ENCODE measurements at places on chromosomes 5 and 9.

DNA sequence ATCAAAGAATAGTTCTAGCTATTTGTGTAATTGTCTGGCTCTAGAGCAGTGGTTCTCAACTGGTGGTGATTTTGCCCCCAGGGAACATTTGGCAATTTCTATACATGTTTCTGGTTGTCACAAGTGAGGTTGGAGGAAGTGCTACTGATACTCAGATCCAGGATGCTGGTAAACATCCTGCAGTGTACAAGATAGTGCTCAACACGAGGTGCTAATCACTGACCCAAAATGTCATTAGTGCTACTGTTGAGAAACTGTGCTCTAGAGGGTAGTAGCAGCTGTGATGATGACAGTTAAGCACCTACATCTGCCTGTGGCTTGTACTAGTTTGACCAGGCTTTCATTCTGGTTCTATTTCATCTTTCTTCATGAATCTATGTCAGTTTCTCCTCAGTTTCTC lies 22.1 kb downstream of the LRRC19 start:
- no peak for DNase-seq

DNA sequence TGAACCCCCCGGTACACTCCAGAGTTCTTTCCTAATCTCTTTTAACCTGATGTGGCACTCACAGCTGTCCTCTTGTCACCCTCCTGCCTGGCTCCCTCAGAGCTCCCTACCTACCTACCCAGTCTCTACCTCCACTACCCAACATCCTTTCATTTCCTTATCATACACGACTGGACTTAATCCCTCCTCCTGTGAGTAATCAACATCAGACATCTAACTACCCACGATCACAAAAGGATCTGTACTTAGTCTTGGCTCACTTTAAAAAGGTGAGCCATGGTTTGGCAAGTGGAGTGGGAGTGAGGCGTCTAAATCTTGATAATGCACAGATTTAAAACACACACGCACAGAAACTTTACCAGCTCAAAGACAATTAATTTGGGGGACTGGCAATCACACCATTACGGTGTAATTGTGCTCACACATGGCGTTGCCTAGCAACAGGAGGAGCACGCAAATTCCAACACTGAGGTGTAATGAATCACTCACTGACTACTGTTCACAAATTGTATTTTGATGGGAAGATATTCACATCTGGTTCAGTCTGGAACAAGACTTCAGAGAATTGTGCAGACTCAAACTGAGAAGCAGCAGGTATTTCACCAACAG lies 235.9 kb downstream of the EPB41L4A start:
- DNase-seq: no peak

DNA sequence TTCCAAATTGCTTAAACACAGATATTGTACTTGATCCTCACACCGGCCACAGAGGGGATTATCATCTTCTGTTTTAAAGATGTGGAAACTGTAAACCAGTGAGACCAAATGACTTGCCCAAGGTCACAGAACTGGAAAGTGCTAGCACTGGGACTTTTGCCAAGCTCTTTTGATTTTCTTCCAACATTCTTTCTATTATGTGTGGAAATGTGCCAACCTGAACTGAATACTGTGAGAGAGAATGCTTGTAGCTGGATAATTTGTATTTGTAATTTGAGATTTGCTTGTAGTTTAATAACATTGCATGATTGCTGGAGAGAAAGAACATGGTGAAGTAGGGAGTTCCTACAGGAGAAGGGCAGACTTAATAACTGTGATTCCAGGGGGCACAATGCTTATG lies 977.9 kb upstream of the NUDT12 start:
- no peak for DNase-seq

- no peak for DNase-seq
Measured at GRCh38 chr9:126965541-126966428, 51.2 kb downstream of the RALGPS1 start.

- DNase-seq: no peak
Measured at GRCh38 chr5:150156027-150156368, 353 bp upstream of the PDGFRB start.

DNA sequence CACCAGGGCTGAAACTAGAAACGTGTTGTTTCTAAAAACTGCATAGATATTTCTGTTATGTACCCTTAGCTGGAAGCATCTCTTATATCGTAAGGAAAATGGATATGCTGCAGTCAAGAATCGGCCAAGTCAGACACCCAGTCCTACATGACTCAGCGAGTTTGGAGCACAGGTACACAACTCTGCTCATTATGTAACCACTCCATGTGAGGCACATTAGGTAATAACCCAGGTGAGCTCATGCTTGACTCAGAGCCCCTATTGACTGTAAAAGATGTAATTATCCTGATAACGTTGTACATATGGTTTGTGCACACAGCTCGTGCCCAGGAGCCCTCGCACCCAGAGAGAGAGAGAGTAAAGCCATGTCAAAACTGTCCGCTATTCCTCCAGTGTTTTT lies 593.7 kb upstream of the ACO1 start:
- DNase-seq: no peak

- no peak for DNase-seq
Measured at GRCh38 chr5:168076561-168076991, 214.9 kb upstream of the WWC1 start.

DNA sequence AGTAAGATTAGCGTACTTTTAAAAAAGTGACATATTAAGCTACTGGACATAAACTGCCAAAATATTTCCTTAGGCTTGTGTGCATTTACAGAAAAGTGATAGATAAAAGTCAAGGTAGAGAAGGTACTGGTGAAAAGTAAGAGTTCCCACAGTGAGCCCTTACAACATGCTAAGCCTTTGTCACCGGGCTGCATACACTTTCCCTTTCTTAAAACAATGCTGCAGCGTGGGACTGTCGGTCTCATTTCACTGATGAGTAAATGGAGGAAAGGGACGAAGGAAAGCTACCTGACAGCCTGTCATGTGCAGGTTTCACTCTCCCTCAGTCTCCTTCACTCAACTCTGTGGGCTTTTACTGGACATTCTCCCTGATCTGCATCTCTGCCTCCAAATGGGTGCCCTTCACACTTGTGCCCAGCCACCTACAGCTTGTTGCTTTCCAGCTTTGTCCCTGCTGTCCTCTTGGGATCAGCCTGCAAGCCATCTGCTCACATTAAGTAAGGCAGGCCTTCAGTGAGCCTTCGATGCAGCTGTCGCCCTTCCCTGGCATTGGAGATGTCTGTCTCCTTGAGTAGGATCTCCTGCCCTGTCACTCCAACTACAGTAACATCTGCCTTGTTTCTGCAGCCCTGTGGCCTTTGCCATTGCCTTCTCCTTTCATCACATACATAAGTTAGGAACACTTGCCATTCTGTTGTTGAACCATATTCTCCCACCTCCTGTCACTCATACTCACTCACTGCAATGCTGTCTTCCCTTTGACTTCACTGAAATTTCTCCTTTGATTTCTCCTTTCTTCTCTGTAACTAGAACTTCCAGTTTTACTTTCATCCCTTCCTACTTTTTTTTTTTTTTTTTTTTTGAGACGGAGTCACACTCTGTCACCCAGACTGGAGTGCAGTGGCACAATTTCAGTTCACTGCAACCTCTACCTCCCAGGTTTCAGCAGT lies 9.3 kb upstream of the ROPN1L start:
- DNase-seq: no peak

DNA sequence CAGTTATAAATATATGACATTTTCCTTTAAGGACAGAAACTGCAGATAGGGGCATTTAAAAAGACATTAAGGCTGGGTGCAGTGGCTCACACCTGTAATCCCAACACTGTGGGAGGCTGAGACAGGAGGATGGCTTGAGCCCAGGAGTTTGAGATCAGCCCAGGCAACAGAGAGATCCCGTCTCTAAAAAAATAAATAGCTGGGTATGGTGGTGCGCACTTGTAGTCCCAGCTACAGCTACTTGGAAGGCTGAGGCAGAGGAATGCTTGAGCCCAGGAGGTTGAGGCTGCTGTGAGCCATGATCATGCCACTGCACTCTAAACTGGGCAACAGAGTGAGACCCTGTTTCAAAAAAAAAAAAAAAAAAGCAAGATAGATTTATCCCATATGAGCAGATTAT lies 63.6 kb downstream of the CSNK1A1 start:
- DNase-seq: no peak

GRCh38 chr9:74771672-74772071 lies 116.0 kb downstream of the TRPM6 start:
- DNase-seq: no peak

- DNase-seq: no peak
Measured at GRCh38 chr9:114503522-114504340, 1.5 kb downstream of the WHRN start.

GRCh38 chr9:128055344-128056040 lies 11.6 kb downstream of the NAIF1 start:
- DNase-seq: no peak

DNA sequence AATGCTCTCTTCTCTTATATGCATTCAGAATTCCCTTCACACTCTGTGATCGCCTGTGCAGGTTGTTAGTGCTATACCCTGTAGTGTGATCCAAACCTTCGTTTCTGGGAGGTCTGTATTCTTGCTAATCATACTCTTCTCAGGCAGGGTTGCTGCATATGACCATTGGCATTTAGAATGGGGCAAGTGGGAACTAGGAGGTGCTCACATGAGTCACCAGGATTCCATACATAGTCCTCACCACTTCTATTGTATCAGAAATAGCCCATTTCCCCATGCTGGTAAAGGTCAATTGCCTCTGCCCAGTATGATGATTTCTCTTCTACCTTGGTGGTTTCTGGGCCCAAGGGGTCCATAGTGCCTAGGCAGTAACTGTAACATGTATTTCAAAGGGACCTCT lies 443.5 kb upstream of the CDH6 start:
- DNase-seq: no peak

DNA sequence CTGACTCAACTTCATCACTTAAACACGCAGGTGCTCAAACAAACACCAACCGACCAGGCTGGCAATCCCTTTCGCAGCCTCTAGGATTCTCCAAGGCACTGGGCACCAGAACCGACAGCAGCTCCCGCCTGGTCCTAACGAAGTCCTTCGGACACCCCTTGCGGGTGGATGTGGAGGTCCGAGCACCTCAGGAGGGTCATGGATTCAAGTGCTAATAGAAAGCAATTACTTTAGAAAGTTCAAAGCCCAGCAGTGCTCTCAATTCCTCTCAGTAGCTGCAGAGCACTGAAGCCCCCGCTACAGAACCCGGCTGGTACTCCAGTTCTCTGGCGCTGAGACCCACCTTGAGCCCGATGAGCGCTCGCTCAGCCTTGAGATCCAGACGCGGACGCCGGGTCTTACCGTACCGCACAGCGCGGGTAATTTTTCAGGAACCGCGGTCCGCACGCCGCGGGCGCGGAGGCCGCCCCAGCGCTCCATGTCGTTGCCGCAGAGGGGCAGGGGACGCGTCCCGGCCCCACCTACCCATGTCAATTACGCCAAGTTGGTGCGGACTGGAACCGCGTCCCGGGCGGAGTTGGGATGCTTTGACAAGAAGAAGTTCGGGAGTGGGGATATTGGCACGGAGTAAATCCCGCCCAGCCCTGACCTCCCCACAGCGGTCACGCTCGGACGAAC lies 638 bp downstream of the MARCHF3 start:
- no peak for DNase-seq

- DNase-seq: no peak
Measured at GRCh38 chr9:26551971-26552370, 340.6 kb downstream of the CAAP1 start.

DNA sequence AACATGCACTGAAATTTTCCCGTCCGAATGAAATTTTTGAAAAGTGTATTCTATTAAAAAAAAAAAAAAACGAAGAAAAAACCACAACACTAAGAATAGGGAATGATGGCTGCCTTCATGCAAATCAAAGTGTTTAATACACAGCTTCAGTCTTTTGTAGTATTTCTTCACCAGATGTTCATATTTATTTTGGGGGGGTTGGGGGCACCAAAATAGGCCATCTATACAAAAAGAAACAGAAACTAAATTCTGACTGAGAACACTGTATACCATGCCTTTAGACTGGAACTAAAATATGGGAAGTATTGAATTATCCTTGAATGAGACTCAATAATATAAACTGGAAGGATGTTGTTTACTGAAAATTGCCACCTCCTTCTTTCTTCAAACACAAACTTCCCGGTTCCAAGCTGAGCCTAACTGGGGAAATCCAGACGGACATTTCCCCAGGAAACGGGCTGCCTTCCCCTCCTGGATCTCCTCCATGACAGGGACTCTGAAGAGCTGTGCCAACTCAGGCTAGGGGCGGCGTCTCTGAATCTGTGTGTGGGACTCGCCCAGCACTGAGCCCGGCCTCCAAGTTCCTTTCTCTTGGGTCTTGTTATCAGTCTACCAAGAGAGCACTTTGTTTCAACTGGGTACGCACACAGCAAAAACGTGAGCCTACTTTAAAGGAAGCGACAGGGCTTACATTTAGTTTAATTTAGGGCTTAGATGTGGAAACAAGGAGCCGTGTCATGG lies 511.3 kb upstream of the ADAMTS16 start:
- no peak for DNase-seq

DNA sequence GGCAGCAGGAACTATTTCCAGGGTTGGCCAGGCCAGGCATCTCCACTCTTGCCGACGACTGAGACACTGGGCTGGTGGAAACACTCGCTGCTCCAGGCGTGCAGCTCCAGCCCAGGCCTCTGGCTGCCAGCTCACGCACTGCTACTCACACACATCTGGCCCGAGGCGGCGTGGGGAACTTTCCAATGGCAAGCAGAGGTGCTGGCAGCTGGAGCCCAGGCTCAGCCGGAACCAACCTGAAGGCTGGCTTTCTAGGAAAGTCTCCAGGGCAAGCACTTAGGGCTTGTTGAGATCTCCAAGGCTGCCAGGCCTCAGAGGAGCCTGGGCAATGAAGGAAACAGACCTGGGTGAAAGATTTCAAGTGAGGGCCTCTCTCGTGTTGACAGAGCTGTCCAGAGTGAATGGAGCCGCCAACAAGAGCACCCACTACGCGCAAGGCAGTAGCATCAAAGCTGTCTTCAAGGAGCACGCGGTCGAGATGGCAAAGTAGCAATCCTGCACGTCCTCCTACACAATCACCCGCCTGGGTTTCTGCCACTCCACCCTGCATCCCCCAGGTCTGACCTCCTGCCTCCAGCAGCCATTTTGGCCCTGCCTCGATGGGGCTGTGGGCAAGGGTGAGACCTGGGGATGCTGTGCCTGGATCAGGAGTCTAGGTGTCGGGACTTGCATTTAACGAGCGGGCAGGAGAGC lies 14.4 kb downstream of the SH3PXD2B start:
- no peak for DNase-seq

DNA sequence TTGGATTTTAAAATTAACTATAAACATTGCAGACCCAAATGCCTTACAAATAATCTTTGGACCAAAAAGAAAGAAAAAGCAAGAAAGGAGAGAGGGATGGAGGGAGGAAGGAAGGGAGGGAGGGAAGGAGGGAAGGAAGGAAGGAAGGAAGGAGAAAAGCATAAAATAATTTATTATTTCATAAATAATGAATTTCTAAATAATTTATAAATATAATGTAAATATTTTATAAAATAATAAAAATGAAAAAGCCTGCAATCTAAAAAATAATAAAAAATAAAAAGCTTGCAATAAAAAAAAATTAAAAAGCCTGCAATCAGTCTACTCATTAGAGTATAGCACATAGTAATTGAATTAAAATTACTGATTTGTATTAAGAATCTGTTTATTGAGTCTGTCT lies 614.3 kb downstream of the ISL1 start:
- DNase-seq: no peak

DNA sequence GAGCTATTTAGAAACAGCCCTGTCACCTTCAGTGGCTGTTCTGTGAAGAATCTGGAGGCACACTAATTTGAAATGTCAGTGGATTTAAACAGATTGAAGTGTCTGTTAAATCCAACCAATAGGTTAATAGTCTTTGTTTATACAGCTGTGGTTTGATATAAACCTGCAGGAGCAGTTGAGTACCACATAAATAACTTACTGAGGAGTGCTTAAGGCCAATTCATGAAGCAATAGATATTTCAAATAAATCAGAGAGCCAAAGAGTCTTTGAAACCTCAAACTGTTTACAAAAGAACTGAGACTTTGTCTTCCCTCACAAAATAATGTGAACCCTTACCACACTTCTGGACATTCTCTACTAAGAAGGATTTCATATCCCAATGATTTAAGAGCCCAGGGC lies 111.9 kb downstream of the FEM1C start:
- no peak for DNase-seq

Data from stimulated activated CD8-positive, alpha-beta memory T cell treated with anti-CD3 and anti-CD28 coated beads, Interleukin-15, amount 100 ng/mL, for 4 hours (primary cell).